ENCODE measurements at places on chromosomes 1 and 21.

DNA sequence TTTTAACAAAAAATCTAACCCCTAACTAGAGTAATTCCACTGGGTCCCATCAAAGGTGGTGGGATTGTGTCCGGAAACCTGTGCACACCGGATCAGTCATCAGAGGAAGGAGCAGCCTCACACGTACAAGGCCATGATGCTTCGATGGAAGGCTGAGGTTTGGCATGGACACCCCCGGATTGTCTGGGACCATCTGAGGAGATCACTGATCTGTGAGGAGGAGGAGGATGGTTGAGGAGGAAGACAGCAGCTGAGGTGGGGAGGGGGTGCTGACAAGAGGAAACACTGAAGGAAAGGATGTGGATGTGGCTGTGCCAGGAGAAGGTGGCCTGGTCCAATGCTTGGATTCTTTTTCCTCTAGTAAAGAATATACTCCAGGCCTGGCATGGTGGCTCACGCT lies 41.3 kb downstream of the GPR161 start:
- no peak for DNase-seq

- DNase-seq, result peak; percentile 14
Measured at GRCh38 chr1:42860339-42861013, 14.1 kb downstream of the ZNF691 start.

GRCh38 chr1:3868464-3869006 lies 11.3 kb downstream of the DFFB start:
- DNase-seq, result no peak

DNA sequence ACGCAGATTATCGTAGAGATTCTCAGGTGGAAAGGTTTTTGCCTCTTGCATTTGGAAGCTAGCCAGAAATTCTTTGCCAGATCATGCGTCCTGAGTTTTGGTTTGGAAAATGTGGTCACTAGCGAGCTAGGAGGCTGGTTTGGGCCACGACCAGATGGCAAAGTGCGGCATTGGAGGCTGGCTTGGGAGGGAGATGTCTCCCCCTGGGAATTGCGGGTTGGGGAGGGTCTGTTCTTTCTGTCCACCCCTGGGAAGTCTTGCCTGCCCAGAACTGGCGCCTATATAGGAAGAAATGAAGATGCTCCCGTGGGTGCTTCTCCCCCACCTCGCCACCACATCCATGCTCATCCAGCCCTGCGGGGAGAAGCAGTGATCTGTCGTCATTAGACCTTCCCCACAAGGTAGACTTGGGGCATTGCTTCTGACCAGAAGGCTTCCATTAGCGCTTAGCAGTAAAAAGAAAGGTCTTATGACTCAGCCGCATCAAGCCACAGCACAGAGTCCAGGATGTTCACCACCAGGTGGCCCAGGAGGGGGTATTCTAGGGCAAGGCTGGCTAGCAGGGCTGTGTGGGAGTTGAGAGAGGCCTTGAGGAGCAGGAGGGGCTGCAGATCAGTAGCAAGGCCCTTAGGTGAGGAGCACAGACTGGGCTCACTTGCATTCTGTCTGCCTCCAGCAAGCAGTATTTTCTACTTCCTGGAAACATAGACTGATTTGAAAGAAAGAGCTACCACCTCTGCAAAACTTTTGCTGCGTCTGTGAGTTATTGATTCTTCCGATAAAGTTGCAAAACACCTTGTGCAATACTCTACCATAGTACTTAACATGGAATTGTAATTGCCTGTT lies 1.5 kb upstream of the PTP4A2 start:
- peak; percentile 89 for DNase-seq

- DNase-seq, result no peak
Measured at GRCh38 chr1:217585577-217585976, 45.3 kb downstream of the GPATCH2 start.

DNA sequence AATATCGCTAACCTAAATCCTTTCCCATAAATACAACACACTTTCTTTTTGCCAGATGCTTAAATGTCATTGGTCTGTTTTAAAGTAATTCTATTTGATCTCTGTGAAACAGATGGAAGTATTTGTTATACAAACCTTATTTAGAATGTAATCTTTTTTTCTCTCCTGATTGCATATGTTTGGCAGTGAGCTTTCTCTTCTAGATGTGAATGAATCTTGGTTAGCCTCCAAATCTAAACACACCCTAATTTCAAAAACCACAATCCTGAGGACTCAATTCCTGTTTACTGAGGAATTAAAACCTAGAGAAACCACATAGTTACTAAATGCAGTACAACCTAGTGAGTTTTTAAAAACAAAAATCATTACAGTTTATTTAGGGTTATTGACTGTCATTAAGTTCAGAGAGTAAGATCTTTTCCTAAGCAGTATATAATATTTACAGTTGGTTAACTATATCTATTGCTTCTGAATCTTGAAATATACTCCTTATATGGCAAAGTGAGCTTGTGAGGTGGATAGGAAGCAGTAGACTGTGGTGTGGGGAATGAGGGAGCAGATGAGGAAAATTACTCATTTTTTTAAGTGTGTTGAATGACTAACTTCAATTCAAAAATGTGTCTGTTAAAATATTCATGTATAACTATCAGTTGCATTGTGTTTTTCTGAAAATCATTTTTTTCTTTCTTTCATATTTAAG lies 218.7 kb downstream of the FMN2 start:
- no peak for DNase-seq

- DNase-seq, result no peak
Measured at GRCh38 chr1:199084293-199084692, 445.5 kb downstream of the PTPRC start.

DNA sequence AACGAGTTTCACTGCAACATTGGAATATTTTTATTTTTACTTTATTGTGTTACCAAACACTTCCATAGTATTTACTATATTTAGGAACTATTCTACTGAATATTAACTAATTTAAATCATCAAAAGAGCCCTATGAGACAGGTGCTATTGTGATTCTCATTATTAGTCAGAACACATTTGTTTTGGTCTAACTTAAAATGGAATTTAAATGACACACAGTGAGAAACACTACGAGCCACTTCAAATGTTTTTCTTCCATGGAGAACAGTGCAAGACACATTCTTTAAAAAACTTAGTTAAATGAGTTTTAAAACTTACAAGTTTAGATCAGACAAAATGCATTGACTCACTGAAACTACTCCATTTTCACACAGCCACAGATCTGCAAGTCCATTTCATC lies 6.6 kb upstream of the TRAF3IP3 start:
- DNase-seq, result no peak

GRCh38 chr1:32521165-32521564 lies 18.1 kb upstream of the ZBTB8A start:
- DNase-seq, result no peak

- DNase-seq, result peak; percentile 21
Measured at GRCh38 chr1:6116137-6116536, 64.0 kb downstream of the CHD5 start.

- DNase-seq, result no peak
Measured at GRCh38 chr21:8997011-8997440, 1524.4 kb upstream of the TPTE start.

DNA sequence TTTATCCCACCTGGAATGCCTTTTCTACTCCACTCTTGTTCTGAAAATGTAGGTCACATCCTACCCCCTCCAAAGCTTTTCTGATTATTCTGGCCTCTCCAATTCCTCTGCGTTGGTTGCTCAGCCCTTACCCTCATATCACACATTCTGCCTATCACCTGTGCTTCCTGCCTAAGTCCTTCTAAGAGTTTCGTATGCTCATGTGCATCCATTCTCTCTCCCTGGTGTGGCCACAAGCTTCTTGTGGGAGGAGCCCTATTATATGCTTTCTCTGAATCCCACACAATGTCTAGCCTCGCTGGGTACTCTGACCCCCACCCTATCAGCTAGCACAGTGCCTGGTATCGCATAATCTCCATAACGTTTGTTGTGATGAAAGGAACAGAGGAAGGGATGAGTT lies 54.2 kb downstream of the CD58 start:
- DNase-seq, result no peak

- DNase-seq, result no peak
Measured at GRCh38 chr1:47621977-47622376, 184.1 kb downstream of the FOXD2 start.

GRCh38 chr21:18603261-18603660 lies 199.7 kb upstream of the TMPRSS15 start:
- no peak for DNase-seq

GRCh38 chr1:234602334-234603220 lies 7.4 kb downstream of the IRF2BP2 start:
- peak; percentile 94 for DNase-seq

GRCh38 chr1:56548571-56548970 lies 30.8 kb downstream of the PLPP3 start:
- DNase-seq, result no peak

GRCh38 chr1:174314433-174314832 lies 133.3 kb upstream of the GPR52 start:
- DNase-seq, result no peak

DNA sequence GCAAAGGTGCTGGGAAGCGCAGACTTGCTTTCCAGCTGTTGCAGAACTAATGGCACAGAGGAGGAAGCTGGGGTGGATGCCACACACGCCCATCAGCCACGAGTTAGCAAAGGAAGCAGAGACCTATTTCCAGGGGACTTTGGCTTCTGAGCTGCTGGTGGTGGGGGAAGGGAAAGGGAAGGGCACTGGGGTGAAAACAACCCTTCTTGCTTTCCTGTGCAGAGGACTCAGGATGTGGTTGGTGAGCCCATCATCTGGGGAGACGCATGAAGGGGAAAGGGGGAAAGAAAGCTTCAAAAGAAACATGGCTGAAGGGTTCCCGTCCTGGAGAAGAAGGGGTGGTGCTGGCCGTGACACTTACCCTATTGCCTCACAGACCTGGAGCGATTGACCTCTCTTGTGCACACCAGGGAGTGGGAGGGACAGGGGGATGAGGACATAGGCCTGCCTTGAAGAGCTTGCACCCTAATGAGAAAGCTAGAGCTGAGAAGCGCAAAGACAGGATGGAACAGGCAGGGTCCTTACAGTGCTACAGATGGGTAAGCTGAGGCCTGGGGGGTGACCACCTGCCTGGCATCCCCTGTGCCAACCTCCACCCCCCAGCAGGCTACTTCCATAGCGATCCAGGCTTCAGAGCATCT lies 140.8 kb upstream of the RAB4A start:
- no peak for DNase-seq

GRCh38 chr1:56868761-56869160 lies 14.2 kb downstream of the C8A start:
- DNase-seq, result no peak

GRCh38 chr1:55195521-55196233 lies 19.5 kb downstream of the USP24 start:
- no peak for DNase-seq

GRCh38 chr21:24290151-24290833 lies 1317.0 kb downstream of the MRPL39 start:
- DNase-seq, result no peak

- no peak for DNase-seq
Measured at GRCh38 chr1:53410100-53410541, 49.1 kb upstream of the DMRTB1 start.

DNA sequence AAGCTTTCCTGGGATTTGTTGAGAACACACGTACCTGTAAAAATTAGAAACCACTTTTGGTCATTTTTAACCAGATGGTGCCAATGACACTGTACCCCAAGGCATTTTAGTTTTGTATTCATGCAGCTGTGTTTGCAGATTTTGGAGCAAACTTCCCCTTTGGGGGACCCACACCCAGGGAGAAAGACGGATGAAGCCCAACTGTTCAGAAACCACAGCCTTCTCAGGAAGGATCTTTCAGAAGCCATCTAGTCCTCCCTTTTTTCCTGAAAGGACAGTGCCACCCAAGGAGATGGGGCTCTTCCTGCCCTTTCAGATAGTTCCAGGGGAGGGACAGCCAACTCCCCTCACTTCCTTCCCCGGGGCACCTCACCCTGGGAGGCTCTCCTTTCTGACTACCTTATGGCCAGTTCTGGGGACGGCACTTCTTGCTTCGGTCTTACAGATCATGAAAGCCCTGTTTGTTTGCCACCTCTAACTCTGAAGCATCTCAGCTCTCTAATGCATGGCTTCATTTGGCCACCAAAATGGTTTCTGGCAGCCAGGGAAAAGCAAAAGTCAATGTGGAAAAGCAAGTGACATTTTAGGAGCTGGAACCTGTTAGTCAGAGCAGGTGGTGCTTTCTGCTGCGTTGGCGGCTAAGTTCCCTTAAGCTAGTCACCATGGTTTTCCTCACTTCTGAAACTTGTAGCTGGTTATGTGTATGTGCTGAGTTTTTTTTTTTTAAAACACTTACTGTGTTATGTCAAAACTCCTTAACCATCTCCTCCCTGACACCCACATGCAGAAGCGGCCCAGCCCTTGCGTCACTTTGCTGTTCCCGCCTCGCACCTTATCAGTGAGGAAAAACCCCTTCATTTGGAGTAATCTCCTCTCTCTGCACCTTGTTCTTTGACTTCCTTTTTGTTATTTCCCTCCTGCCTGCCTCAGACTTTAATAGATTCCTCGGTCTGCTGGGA lies 10.1 kb downstream of the TMCC2 start:
- DNase-seq, result no peak

DNA sequence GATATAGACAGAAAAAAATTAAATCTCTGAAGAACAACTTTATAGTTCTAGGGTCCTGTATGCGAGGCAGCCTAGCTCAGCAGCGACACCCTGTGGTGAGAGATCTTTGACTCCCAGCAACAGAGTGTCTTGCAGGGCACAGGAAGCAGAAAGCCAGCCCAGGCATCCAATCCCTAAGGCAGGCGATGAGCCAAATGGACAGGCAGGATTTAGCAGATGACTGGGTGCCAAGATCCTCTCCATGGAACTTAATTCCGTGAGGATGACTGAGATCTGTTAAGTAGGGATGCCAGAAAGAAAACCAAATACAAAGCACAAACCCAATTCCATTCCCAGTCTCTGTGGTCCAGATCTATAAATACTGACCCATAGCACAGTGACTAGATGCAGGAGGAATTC lies 38.8 kb downstream of the HLCS start:
- DNase-seq, result peak; percentile 76

DNA sequence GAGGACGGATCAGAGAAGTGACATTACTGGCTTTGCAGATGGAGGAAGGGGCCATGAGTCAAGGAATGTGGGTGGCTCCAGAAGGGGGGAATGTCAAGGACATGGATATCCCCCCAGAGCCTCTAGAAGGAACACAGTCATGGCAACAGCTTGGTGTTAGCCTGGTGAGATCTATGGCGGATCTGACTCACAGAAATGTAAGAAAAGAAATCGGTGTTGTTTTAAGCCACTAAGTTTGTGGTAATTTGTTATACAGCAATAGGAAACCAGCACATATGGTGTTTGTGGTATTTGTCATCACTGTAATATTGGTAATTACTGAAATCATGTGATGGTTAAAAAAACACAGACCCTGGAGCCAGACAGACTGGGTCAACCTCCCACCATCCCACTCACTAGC lies 236.2 kb downstream of the SETD4 start:
- no peak for DNase-seq
